ENCODE measurements at places on chromosomes 2 and 18. TPM values are rescaled to one million over a fixed set of nuclear protein-coding genes. Genes with fewer than 3 reads are reported as not detected.

DNA sequence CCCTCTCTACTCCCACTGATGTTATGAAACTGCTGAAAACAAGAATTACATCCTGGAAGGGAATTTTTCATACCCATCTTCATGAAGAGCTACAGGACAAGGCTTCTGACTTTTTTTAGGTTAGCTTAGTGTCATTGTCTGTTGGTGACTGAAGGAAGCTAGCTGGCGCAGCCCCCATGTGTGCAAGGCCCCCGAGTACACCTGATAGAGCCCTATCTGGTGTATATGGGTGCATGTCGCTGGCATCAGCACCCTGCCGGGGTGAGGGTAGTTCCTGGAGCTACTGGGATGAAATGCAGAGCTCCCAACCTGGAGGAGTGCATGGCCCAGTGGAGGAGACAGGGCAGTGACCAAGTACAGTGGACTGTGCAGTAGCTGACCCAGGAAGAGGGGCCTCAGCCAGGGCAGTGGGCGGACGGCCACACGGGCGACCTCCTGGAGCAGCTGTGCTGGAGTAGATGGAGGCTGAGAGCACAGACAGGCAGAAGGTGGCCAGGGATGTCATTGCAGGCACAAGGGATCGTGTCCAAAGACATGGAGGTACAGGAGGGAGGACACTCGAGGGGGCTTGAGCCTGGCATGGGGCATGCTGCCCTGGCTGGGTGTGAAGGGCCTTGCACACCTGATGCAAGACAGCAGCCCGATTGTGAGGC lies 12.1 kb downstream of the IMPA2 start:
- DNase-seq: no peak

DNA sequence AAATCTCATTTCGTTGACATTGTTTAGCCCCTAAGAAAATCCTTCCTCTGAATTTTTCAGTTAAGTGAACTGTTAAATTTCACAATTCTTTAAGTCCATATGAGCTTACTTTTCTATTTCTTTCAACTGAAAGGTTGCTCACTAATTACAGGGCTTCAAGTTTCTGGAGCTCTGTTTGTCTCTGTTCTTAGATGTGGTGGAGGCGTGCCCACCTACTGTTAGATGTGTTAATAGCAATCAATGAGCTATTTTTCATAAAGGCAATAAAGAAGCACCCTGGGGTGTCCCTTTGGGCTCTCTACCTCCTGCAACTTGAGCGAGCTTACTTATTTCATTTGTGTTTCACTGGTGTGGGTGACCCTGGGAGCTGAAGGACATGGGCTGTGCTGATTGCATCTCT lies 25.0 kb downstream of the CREG2 start:
- DNase-seq: no peak

Gene SALL3
- not detected for total RNA-seq

Gene ALLC
- total RNA-seq: not detected

DNA sequence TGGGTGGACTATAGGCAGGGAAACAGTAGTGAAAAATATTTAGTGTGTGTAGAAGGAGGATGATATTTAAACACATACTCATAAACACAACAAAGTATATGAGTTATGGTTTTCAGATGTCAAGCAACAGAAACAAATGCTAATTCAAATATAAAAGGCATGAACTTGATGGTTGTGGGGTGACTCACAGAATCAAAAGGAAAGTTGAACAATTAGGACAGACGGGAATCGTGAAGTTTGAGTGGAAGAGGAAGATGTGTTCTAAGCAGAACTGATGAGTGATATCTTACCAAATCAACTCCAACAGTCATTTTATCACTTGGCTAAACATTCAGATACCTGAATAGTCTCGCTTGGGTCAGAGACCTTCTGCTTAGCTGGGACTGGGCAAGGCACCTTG lies 53.6 kb upstream of the ITGA6 start:
- DNase-seq: no peak

GRCh38 chr2:84879584-84880394 lies 1.1 kb downstream of the TRABD2A start:
- peak; percentile 47 for DNase-seq

GRCh38 chr2:37267685-37268084 lies 36.2 kb downstream of the NDUFAF7 start:
- no peak for DNase-seq

- DNase-seq: no peak
These were observed 226.2 kb downstream of the TPGS2 start for GRCh38 chr18:36602620-36603019.

Data from tongue (tissue), 3 donors.